Foreskin melanocyte (primary cell): ENCODE measurements at places on chromosomes 12 and 14.

- peak; percentile 77 for DNase-seq
Observed at GRCh38 chr12:41250748-41251147, 62.6 kb downstream of the PDZRN4 start.

GRCh38 chr12:3535431-3535841 is 44.4 kb downstream of the PRMT8 start:
- no peak for DNase-seq

- DNase-seq, result no peak
Observed at GRCh38 chr12:102642199-102642598, 161.8 kb upstream of the IGF1 start.

- no peak for DNase-seq
Observed at GRCh38 chr14:96905825-96906224, 108.6 kb downstream of the VRK1 start.

DNA sequence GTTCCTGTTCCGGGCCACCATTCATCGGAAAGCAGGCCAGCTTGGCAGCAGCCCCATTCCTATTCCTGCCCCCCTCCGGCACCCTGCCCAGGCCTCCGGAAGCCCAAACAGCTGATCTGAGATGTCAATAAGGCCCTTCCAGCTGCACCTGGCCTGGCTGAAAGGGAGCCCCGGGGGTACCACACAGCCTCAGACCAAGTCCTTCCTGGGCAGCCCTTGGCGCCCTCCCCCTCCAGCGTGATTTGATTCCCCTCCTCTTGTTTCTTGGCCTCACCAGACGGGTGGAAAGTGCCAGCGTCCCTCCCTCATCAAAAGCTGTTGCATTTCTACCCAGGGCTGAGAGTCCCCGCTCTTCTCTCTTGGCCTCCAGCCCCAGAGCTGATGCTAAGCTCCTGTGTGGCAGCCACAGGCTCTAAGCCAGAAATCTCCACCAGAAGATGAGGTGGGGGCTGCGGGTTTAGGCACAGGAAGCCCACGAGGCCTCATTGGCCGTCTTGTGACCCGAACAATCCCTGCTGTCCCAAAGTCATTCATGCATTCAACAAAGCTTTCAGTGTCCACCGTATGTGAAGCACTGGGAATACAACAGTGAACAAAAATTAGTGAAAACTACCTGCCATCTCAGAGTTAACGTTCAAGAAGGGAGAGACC is 215.4 kb downstream of the SLC41A2 start:
- DNase-seq, result peak; percentile 42

GRCh38 chr14:55743551-55743950 is 163.5 kb downstream of the KTN1 start:
- no peak for DNase-seq

DNA sequence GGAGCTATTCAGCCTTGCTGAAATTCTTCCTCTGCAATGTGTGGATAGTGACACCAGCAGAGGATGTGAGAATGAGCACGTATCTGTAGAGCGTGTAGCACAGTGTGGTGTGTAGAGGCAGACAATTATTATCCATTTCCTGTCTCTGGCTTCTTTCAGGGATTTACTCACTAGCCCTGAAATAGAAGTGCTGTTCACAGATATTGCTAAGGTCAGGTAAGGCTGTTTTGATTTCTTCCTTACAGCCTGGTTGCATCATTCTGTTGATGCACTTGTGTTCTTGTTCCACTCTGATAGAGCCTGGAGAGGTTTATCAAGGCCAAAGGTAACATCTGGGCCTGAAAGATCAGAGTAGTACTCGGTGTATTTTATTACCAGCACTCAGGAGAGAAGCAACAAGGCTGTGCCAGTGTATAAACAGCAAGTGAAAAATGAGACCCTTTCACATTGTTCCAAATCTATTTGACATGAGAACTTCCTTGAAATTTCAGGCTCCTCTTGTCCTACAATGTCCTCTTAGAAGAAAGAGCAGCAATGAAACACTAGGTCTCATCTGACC is 16.7 kb downstream of the ARG2 start:
- no peak for DNase-seq

DNA sequence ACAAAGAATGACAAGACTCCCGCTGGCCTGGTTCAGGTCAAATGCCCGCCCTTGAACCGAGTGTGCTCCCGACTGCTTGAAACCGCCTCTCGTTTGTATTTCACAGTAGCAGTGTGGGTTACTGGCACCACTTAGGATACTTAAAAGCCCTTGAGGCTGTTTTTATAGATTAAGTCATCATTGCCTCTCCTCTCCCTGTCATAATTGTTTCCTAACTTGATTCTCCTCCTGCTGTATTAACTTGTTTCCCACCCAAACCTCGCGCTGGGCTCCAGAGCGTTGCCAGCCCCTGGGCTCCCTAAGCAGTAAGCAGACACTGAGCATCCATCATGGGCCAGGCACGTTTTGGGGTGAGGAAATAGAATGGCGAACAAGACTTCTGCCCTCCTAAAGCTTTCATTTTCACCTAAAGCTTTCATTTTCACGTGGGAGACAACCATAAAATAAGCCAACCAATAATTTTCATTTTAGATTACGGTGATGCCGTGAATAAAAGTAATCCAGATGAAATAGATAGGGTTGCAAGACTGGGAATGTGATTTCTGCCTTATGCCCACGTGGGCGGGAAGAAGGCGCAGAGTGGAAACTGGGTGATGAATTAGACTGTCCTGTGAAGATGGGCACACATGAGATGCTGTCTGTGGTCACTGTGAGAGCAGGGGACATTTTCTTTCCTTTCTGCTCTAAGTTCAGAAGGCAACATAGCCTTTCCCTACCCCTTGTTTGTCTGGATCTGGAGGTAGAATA is 97.5 kb downstream of the PPP2R5C start:
- DNase-seq, result no peak

DNA sequence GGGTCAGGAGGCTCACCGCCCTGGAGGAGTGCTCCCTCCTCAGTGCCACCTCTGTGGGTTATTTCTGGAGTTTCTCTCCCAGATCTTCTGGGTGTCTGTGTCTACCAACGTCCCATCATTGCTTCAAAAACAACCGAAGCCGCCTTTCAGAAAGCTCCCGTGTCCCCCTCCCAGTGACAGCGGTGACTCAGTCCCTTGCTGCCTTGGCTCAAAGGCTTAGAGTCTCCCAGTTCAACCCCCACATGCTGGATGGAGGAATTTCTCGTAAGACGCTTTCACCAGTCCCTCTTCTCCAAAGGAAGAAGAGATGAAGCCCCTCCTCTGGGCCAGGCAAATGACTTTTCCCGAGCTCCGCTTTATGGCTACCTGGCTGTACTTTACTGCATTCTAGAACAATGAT is 146.6 kb downstream of the RBM19 start:
- DNase-seq, result no peak

DNA sequence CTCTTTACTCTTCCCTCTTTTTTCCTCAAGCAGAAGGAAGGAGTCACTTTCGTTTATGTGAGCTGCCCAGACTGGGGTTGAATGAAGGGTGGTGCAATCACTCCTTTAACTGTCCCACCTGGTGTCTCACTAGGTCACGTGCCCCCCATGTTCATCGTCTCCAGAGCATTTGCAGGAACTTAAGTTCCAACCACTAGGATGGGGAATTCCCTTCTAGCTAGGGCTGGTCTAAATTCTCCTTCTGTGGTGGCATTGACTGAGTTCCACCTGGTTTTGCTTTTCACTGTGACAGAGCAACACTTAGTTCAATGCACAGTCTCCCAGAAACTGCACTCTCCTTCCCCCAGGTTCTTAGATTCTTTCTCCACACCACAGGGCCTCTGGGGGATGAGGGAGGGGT is 9.5 kb downstream of the FANCM start:
- no peak for DNase-seq

DNA sequence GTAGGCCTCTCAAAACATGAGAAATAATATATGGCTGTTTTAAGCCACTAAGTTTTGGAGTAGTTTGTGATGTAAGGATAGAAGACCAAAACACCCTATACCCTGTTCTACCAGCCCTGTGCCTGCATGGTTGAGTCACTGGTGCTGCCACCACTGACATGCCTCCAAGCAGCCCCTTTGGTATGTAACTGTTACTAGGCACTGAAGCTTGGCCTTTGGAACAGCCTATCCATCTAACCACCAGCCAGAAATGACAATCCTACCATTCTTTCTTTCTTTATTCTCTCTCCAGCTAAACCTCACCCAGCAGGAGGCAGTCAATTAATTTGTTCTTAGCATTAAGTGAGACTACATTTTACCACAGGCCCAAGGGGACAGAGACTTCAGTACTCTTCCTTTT is 240.3 kb downstream of the MSRB3 start:
- DNase-seq, result peak; percentile 56

DNA sequence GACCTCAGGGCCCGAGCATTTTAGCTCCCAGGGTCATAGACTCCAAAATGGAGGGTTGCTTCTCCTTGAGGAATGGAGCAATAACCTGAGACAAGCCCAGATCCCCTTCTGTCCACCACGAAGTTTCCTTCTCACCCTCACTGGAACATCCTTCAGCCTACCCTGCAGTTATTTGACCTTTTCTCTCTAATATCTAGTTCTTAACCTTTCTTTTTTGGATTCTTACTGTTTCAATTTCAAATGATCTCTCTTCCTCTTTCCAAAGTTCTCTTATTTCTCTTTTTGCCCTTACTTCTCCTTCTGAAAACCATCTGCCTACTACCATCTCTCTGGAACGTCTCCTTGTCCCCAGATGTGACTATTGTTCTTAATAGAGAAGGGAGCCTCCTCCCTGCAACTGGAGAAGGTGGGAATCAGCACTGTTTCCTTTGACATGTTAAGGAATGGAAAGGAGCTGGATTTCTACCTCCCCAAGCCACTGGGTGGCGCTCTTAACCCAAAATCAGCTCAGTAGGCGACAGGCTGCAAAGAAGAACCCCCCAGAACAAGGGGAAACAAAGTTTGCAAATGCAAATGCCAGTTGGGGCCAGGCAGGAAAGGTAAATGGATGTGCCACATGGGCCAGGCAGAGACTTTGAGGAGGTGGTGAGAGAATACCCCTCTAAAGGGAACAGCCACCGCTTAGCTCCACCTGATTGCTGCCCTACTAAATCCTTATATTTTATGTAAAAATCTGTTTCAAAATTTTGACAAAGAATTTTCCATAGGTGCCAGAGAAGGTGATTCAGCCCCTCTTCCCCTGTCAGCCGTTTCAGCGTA is 22.4 kb upstream of the PDE1B start:
- peak; percentile 11 for DNase-seq

DNA sequence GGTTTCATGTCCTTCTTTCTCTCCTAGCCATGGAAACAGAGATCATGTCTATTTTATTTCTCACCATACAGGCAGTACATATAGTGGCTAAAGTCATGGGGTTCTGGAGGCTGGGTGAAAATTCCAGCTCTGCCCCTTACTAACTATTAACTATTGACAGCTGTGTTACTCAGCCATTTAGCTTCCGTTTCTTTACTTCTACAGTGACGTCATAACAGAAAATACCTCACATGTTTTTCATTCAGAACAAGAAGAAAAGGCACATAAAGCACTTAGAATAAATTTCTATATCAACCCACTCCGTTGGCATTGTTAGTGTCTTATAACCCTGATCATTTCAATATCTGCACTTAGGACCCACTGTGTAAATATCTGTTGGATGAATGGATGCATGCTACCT is 1506.9 kb upstream of the TMEM132C start:
- DNase-seq, result no peak

GRCh38 chr12:117190210-117190781 is at the start of gene FBXO21:
Gene FBXO21, minus strand, starts transcription at chr12:117190470. Its CDS starts 14 bp downstream, at chr12:117190456.
- peak; percentile 60 for DNase-seq

GRCh38 chr12:1776170-1776921 is 44.0 kb upstream of the LRTM2 start:
- DNase-seq, result peak; percentile 86

DNA sequence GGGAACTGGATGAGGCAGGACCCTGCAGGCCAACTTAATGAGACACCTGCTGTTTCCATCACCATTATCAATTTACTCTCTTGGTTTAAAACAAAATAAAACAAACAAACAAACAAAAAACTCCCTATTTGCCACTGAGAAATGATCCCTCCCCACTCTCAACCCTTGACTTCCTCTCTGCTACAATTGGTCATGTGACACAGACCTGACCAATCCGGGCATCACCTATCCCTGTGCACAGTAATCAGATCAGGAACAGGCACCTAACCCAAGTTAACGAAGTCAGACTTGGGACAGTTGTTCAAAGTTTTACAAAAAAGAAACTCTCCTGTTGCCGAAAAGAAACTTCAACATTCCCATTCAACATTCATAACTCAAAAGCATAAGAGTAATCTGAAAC is 58.4 kb downstream of the NELL2 start:
- DNase-seq, result no peak

GRCh38 chr12:50087995-50088394 is 2.9 kb downstream of the SMARCD1 start:
- peak; percentile 95 for DNase-seq

GRCh38 chr12:96143827-96144565 is 50.2 kb upstream of the ELK3 start:
- no peak for DNase-seq
